GM18507 (cell line): ENCODE measurements at places on chromosomes 1 and 21.

- no peak for DNase-seq
These were observed 10.3 kb downstream of the ALX3 start for GRCh38 chr1:110060034-110060661.

DNA sequence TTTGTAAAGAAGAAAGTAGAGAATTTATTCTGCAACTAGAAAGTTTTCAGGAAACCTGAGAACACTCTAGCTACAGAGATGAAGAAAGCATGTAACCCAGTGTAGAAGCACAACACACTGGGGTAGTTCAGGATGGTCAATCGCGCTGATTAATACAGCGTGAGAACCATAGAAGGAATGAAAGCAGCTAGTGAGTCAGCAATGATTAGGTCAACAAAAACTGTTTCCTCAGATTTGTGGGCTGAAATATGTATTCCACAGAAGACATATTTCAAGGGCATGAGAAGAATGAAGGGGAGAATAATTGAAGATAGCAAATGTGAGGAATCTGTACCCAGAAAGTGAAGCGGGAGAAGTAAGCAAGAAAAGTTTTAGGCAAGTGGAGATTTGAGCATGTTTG is 97.8 kb upstream of the ADGRL2 start:
- DNase-seq = no peak

GRCh38 chr1:16155537-16156410 is at the start of gene EPHA2:
Gene EPHA2, minus strand, starts transcription at chr1:16156069. Its CDS starts 137 bp downstream, at chr1:16155932.
- DNase-seq = no peak

- no peak for DNase-seq
These were observed 419.9 kb upstream of the DAB1 start for GRCh38 chr1:57843760-57844159.

GRCh38 chr1:169860187-169860586 is 33.5 kb downstream of the SCYL3 start:
- DNase-seq = no peak

GRCh38 chr1:21165646-21166045 is 11.1 kb downstream of the EIF4G3 start:
- no peak for DNase-seq

- no peak for DNase-seq
These were observed 13.4 kb upstream of the SPSB1 start for GRCh38 chr1:9279172-9279840.

GRCh38 chr1:86441581-86441980 is 17.6 kb downstream of the CLCA2 start:
- no peak for DNase-seq

GRCh38 chr21:45126204-45126626 is 51.8 kb downstream of the ADARB1 start:
- DNase-seq = no peak
